8988T (cell line): ENCODE measurements at places on chromosomes 1 and 21.

GRCh38 chr1:153470707-153471106, 10.3 kb upstream of the S100A7 start:
- DNase-seq: no peak

- DNase-seq: no peak
These were observed 7.0 kb upstream of the ADORA1 start for GRCh38 chr1:203120325-203121153.

DNA sequence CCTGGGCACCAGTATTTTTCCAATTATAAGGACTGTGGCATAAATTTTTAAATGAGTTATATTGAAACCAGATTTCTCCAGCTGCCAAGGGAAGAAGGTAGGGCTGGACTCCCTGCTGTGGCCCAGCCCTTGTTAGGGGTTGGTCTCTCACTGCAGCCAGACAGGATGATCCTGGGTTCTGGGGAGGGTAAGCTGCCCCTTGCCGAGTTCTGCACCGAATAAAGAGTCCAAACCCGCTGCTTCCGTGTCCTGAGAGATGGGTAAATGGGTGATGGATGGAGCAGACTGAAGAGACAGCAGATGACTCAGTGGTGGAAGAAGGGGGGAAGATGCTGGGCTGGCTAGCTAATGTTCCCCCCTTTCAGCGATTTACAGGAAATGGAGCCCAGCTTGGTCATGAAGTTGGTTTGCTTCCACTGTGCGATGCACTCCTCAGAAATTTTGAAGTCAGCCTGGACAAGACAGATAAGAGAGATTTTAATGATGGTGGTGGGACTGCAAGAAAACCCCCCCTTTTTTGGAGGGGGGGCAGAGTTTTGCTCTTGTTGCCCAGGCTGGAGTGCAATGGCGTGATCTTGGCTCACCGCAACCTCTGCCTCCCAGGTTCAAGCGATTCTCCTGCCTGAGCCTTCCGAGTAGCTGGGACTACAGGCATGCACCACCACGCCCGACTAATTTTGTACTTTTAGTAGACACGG, 41.4 kb downstream of the YARS1 start:
- DNase-seq: no peak

GRCh38 chr1:6880951-6881690, 95.9 kb downstream of the CAMTA1 start:
- no peak for DNase-seq

DNA sequence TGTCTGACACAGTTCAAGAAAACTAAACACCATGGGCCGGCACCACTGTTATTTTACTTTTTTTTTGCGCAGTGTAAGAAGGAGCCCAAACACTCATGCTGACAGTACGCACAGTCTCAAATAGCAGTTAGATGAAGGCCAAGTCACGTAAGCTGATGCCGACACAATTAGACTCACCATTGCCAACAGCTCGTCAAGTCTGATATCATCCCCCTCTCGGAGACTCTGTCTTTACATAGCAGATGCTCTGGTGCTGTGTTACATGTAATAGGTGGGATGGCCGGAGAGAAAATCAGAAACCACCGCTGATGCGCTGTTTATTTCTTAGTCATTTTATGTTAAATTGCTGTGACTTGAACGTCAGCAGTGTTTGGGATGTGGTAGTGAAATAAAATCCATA, 49.3 kb downstream of the TGFB2 start:
- no peak for DNase-seq

GRCh38 chr1:67759692-67760029, 73.6 kb downstream of the GNG12 start:
- no peak for DNase-seq

DNA sequence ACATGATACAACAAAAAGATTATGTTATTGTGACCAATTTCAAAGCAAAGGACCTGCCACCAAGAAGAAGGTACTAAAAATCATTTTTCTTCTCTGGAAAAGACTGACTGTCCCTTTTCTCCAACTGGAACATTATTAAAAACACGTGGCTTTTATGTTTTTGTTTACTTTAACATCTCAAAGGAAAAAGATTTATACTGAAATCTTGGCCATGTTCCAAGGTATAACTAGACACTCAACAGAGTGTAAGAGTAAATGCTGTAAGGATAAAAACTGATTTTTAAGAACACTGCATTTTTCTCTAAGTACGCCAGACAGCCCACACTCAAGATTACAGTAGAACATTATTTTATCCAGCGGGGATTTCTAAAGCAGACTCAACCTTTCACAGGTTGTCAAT, 62.1 kb downstream of the BRWD1 start:
- DNase-seq: no peak

GRCh38 chr1:110702260-110702659, 27.5 kb upstream of the KCNA3 start:
- DNase-seq: no peak

- no peak for DNase-seq
These were observed 88.1 kb upstream of the JAK1 start for GRCh38 chr1:65054481-65054880.

DNA sequence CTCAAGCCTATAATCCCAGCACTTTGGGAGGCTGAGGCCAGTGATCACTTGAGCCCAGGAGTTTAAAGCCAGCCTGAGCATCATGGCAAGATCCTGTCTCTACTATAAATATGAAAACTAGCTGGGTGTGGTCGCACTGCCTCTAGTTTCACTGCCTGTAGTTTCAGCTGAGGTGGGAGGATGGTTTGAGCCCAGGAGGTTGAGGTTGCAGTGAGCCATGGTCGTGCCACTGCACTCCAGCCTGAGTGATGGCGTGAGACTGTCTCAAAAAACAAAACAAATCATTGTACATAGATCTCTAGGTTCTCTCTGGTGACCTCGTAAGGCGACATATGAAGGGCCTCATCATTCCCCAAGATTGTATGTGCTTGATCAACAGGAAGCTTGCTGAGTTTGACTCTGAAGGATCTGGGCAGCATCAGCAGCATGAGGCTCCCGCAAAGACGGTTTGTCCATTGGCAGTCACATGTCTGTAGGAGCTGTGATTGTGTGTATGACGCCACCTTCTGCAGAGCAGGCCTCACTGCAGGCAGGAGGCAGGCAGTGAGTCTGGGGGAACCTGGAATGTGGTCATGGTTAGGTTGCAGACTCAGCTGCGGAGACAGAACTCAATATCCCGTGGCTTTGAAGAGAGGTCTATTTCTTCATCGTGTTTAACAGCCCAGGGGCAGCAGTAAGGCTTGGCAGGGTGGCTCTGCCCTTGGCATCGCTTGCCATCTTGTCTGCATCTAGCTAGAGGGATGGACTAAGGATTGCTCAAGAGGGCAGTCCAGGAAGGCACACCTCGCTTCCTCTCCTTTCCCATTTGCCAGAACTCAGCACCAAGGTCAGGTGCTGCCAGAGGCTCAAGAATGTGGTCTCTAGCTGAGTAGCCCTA, 14.0 kb downstream of the ATP5PO start:
- DNase-seq: no peak

- no peak for DNase-seq
These were observed 43.6 kb upstream of the ETV3 start for GRCh38 chr1:157181790-157182189.

DNA sequence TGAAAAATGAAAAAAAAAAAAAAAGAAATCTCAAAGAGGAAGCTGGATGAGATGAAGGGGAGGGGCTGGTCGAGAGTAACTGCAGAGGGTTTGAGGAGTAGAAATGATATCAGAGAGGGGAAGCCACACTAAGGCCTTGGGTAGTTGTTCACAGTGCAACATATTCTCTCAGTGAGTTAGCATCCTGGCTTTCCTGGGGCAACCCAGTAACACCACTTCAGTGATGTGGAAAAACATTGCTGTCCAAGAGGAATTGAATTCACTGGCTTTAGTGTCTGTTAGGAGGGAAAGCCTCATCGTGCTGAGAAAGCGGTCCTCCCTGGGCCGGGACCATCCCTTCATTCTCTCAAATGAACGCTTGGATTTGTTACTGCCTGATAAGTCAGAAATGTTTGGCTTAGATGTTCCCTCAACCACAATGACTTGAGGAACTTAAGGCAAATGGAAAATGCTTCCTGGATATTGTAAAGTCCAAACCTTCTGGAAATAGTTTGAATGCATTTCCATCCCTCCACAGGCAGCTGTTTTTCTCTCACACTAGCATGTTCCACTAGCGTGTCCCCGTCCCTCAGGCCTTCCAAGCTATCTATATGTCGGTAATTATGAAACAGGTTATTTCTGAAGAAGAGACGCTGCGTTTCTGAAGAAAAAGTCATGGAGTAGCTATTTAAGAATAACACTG, 12.2 kb downstream of the TGFB2 start:
- no peak for DNase-seq

DNA sequence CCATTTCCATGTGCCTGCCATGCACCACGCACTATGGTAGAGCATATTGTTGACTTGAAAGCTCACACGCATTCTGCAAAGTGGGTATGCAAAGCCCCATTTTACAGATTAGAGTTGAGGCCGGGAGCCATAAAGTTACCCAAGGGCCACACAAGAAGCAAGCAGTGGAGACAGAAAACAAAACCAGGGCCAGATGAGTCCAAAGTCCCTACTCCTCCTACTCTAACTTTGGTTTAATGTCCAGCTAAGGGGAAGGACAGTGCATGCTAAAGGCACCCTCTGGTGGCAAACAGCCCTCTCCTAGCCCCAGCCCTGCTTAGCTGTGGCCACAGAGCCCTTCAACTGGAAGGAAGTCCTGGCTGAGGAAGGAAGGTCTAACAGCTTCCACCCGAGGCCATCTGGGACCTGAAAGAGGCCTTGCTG, 74.9 kb downstream of the SLC66A1 start:
- DNase-seq: no peak

DNA sequence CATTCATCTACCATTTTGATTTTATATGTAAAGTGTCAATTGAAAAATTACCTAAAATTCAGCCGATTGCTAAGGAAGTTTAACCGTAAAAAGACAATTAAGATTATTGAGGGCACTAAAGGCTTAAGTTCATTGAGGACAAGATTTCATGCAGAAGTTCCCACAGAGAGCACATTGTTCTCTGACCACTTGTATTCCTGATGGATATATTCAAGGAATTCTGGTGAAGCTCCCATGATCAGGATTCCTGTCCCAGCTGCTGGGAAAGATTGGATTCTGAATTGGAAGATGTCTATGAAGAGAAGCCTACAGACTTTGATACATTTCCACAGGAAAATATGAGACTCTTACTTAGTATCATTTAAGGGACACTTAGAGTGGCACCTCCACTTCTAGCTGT, 209.2 kb upstream of the KCTD3 start:
- no peak for DNase-seq
